ENCODE measurements at places on chromosomes 7 and 10. TPM values are rescaled to one million over a fixed set of nuclear protein-coding genes. Genes with fewer than 3 reads are reported as not detected.

The NODAL gene
- polyA plus RNA-seq: not detected

The STEAP1 gene
- polyA plus RNA-seq: 1.7 TPM

The LIPA gene
- 58.6 TPM for polyA plus RNA-seq

The C7orf57 gene
- polyA plus RNA-seq: 0.03 TPM

The NEUROG3 gene
- polyA plus RNA-seq: 0.06 TPM

The DYNC1I1 gene
- 0.29 TPM for polyA plus RNA-seq

The GJC3 gene
- 0.53 TPM for polyA plus RNA-seq

The FGFBP3 gene
- 1.0 TPM for polyA plus RNA-seq

The ENO4 gene
- 0.03 TPM for polyA plus RNA-seq

The ASL gene
- 56.4 TPM for polyA plus RNA-seq

The AQP1 gene
- polyA plus RNA-seq: 34.3 TPM

The LIPJ gene
- 0.27 TPM for polyA plus RNA-seq

The OR6B1 gene
- not detected for polyA plus RNA-seq

The CALD1 gene
- 42.4 TPM for polyA plus RNA-seq

The STAG3 gene
- polyA plus RNA-seq: 123 TPM

The TMEM130 gene
- 0.11 TPM for polyA plus RNA-seq

The HYAL4 gene
- polyA plus RNA-seq: not detected

The NPTX2 gene
- polyA plus RNA-seq: 2.2 TPM

The CLRN3 gene
- polyA plus RNA-seq: not detected

The SLK gene
- polyA plus RNA-seq: 5.6 TPM

The CALN1 gene
- polyA plus RNA-seq: not detected

The PNPLA8 gene
- 11.9 TPM for polyA plus RNA-seq

The ANKRD61 gene
- polyA plus RNA-seq: 0.13 TPM

The MMD2 gene
- polyA plus RNA-seq: not detected

The LIPN gene
- polyA plus RNA-seq: 0.16 TPM

The DRGX gene
- 0.11 TPM for polyA plus RNA-seq

The TES gene
- 28.5 TPM for polyA plus RNA-seq

The LRGUK gene
- polyA plus RNA-seq: 0.63 TPM

The AHCYL2 gene
- polyA plus RNA-seq: 3.3 TPM

The VWDE gene
- polyA plus RNA-seq: 0.13 TPM

The CLDN3 gene
- polyA plus RNA-seq: 0.13 TPM

The TMEM270 gene
- polyA plus RNA-seq: not detected

The ANLN gene
- polyA plus RNA-seq: 2.1 TPM

The ZNF680 gene
- polyA plus RNA-seq: 7.9 TPM

The TSPAN13 gene
- polyA plus RNA-seq: 53.0 TPM

The NPFFR1 gene
- polyA plus RNA-seq: 0.06 TPM

The LLCFC1 gene
- polyA plus RNA-seq: not detected

The BTBD16 gene
- polyA plus RNA-seq: 0.04 TPM

The PLEKHS1 gene
- polyA plus RNA-seq: 0.03 TPM

The ASB4 gene
- polyA plus RNA-seq: not detected

The C10orf53 gene
- not detected for polyA plus RNA-seq

The GRM3 gene
- not detected for polyA plus RNA-seq

The PNLIPRP1 gene
- 0.06 TPM for polyA plus RNA-seq

The GAD2 gene
- polyA plus RNA-seq: not detected

The MTG1 gene
- polyA plus RNA-seq: 55.1 TPM

Data from spleen (tissue), 13 donors.